ELF-1 (cell line): ENCODE measurements at places on chromosomes 6 and 20.

GRCh38 chr20:59583428-59584277, 20.7 kb upstream of the PHACTR3 start:
- no peak for DNase-seq

DNA sequence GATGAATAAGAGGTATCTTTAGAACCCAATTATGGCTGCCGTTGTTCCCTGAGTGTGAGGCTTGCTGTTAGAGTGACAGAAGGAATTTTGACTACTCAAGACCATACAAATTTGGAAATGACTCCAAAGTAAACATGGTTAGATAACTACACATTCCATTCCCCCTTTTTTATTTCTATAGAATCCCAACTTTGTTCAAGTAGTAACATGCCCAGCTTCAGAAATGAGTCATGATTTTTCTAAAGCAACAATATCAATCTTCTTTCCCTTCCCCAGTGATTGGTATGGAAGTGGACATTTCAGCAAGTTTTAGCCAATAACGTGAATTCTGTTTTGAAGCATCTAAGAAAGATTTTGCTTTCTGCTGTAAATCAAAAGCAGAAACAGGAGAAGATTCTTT, 37.8 kb downstream of the HCRTR2 start:
- no peak for DNase-seq

DNA sequence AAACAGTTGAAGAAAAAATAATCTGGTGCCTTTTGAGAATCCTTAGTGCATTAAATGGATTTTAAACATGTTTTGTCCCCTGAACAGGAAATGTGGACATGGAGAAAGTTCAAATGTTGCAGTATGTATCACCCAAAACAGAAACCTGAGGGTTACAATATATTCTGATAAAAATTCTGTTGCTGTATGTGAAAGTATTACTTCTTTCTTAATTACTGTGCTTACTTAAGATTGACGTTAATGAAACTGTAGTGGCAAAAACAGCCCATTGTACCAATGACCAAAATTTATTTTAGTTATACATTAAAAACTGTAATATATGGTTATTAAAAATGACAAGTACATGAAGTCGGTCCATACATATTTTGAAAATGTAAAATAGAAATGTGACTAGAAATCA, 100.6 kb downstream of the PRDM1 start:
- DNase-seq, result no peak

- no peak for DNase-seq
Measured at GRCh38 chr6:111192911-111193555, 105.7 kb downstream of the SLC16A10 start.

GRCh38 chr6:42123379-42124103, 18.9 kb downstream of the C6orf132 start:
- DNase-seq, result no peak

- no peak for DNase-seq
Measured at GRCh38 chr20:37326666-37327065, 19.3 kb upstream of the SRC start.

- no peak for DNase-seq
Measured at GRCh38 chr6:154403788-154404187, 47.2 kb upstream of the IPCEF1 start.

DNA sequence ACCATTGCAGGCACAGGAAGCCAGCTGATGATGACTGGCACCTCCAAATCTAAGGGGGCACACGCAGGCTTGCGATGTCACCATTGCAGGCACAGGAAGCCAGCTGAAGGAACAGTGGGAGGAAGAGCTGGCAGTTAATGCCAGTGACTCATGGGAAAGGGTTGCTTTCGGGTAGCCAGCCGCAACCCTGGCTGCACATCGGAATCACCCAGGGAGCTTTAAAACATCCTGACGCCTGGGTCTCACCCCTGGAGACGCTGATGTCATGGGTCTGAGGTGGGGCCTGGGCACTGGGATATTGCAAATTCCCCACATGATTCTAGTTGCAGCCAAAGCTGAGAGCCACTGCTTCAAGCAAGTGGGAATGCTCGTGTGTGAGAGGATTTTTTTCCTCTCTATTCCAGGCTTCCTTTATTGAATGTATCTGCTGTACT, 16.1 kb upstream of the CCN6 start:
- DNase-seq, result peak; percentile 45

DNA sequence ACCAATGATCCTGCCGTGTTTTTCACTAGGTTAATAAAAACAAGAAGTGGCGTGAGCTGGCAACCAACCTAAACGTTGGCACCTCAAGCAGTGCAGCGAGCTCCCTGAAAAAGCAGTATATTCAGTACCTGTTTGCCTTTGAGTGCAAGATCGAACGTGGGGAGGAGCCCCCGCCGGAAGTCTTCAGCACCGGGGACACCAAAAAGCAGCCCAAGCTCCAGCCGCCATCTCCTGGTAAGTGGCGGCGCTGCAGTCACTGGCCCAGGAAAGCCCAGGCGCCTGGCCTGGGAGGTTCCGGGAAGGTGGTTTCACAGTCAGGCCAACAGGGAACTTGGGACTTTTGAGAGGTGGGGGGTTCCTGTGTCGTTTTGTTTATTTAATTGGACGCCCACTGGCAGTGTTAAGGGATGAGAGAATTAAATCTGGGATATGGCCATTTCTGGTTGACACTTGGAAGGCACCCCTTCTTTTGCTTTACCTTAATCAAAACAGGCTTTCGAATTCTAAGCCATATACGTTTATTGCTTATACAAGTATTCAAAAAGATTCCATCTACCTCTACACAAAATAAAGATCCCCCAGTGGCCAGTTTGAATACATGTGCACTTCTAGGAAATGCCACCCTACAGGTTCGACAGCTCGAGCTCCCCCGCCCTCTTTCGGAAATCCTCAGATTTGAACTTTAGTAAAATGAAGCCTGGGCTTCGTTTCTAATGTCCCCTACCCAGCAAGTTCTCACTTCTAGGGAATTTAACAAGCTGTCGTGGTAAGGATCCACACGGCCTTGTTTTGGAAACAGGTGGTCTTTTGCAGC, 138.9 kb downstream of the TMEM242 start:
- peak; percentile 89 for DNase-seq
